ENCODE measurements at places on chromosomes 13 and 19. TPM values are rescaled to one million over a fixed set of nuclear protein-coding genes. Genes with fewer than 3 reads are reported as not detected.
A peak's percentile ranks its signal among the peaks of the same experiment; 100 is the strongest.

The REEP6 gene
- 34.5 TPM for total RNA-seq

The RPL18A gene
- total RNA-seq: 2,537 TPM

The MIDN gene
- total RNA-seq: 122 TPM

The PLPPR3 gene
- 29.2 TPM for total RNA-seq

The GADD45B gene
- 31.1 TPM for total RNA-seq

The EPSTI1 gene
- 7.9 TPM for total RNA-seq

The ANKRD24 gene
- total RNA-seq: 0.48 TPM

The KLC3 gene
- total RNA-seq: 12.8 TPM

The RDH8 gene
- total RNA-seq: not detected

- H3K36me3 ChIP-seq: peaks cover 1% of the 10 kb centered on the region
- H3K27me3 ChIP-seq: no peaks in the 10 kb centered on the region
- H3K4me1 ChIP-seq: no peaks in the 10 kb centered on the region
- DNase-seq: no peak
- no peak overlapping the region for H3K4me3 ChIP-seq
- H3K27ac ChIP-seq: no peak overlapping the region
Measured at GRCh38 chr13:49410006-49410405, 33.9 kb downstream of the CAB39L start.

- no peak overlapping the region for H3K4me3 ChIP-seq
- DNase-seq: no peak
- H3K27me3 ChIP-seq: no peaks in the 10 kb centered on the region
- peaks cover 4% of the 10 kb centered on the region for H3K36me3 ChIP-seq
Measured at GRCh38 chr13:95049772-95050171, 251.5 kb downstream of the ABCC4 start.

DNA sequence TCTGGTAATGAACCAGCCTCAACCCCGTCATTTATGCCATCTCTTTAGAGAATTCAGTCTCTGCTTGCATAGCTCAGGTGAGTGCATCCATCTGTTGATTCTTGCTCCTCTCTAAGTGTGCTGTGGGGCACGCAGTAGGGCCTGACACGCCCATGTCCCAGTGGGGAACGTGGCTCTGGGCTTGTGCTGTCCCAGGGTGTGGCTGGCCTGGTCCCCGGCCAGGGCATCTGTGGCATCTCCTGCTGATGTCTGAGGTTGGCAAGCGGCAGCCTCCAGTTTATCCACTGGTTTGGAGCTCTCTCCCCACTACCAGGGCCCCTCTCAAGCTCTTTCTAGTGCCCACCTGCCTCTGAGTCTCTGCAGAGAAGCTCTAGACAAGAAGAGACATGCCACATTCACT, 146.6 kb upstream of the GJB6 start:
- H3K36me3 ChIP-seq: no peaks in the 10 kb centered on the region
- H3K4me1 ChIP-seq: peaks cover 4% of the 10 kb centered on the region
- no peak for DNase-seq

- peaks cover 16% of the 10 kb centered on the region for H3K36me3 ChIP-seq
- H3K4me1 ChIP-seq: no peaks in the 10 kb centered on the region
- no peaks in the 10 kb centered on the region for H3K27me3 ChIP-seq
- no peak overlapping the region for H3K4me3 ChIP-seq
- DNase-seq: no peak
Measured at GRCh38 chr19:2110822-2111221, 14.1 kb downstream of the IZUMO4 start.

GRCh38 chr13:59250336-59251189, 913.2 kb downstream of the DIAPH3 start:
- peaks cover 8% of the 10 kb centered on the region for H3K4me1 ChIP-seq
- DNase-seq: no peak
- H3K36me3 ChIP-seq: no peaks in the 10 kb centered on the region
- no peak overlapping the region for H3K27ac ChIP-seq
- no peak overlapping the region for H3K4me3 ChIP-seq

DNA sequence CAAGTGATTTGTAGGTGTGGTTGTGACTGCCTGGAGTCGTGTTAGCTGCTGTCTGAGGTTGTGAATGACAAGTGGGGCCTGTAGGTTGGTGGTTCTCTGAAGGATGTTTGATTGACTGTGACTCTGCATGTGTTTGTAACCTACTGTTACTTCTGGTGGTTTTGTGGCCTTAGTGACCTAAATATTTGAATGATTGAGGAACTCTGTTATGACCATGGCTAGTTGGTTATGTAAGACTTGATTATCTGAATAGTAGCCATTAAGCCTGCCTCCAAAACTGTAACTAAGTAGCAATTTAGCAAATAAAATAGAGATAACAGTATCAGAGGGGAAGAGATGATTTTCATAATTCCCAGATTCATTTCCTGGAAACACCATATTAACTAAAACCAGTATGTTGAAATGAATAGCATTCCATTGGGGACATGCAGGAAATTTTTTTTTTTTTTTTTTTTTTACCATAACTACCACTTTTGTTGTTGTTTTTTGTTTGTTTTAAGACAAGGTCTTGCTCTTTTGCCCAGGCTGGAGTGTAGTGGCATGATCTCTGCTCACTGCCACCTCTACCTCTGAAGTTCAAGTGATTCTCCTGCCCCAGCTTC, 865 bp downstream of the ZNF382 start:
- no peaks in the 10 kb centered on the region for H3K27me3 ChIP-seq
- peak overlapping the region; percentile 94 for H3K4me3 ChIP-seq
- H3K27ac ChIP-seq: peak overlapping the region; percentile 81
- peaks cover 19% of the 10 kb centered on the region for H3K4me1 ChIP-seq

- no peaks in the 10 kb centered on the region for H3K27me3 ChIP-seq
- no peaks in the 10 kb centered on the region for H3K36me3 ChIP-seq
- no peak overlapping the region for H3K27ac ChIP-seq
- H3K4me1 ChIP-seq: peaks cover under 1% of the 10 kb centered on the region
Measured at GRCh38 chr19:4295972-4296771, 6.0 kb downstream of the TMIGD2 start.

DNA sequence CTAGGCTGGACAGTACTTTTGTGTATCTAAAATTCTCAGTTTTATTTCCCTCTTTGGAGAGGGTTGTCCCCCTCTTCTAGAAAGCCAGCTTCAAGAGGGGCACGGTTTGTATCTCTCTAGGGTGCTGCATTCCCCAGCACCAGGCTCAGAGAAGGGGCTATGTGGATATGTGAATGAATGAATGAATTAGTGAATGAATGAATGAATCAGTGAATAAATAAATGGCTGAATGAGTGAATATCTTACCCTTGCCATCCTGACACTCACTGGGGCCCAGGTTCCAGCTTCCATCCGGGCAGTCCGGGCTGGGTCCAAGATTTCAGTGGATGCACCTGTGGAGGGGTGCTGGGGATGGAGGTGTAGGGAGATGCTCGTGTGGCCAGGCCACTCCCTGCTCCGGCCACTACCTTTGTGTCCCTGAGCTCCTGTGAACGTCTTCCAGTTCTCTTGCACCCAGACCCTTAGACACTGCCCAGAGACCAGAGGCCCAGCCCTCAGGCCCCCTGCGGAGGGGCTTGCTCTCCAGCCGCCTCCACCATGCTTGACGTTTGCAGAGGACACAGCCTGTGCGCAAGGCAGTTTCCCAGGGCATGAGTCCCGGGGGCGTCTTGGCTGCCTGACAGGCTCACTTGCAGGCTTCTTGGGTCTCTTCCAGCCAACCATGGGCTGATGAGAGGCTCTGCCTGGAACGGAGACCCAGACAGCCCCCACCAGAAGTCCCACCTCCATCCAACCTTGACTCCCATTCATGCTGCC, 2.8 kb upstream of the KCNN1 start:
- peaks cover 21% of the 10 kb centered on the region for H3K27me3 ChIP-seq
- H3K4me1 ChIP-seq: no peaks in the 10 kb centered on the region
- DNase-seq: no peak
- H3K27ac ChIP-seq: no peak overlapping the region

DNA sequence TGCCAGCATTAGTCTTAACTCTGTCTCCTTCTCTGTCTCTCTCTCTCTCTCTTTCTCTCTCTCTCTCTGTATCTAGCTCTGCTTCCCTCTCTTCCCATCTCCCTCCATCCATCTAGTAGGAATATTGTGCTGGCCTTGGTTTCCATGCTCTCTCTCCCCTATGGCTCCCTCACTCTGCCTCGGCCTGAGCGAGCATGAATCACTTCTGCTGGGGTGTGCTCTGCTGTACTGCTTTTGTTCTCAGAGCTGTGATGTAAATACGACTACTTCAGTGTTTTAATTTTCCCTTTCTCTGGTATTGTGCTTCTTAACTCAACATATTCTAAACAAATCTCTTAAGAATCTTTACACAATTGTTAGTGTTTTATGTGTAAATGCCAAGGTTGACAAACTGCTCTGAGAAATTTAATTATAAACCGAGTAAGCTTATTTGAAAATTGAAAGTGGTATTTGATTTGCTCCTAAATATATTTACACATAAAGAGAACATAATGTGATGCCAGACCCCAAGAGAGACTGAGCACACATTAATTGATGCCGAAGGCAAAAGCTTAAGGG, 211.5 kb upstream of the KL start:
- H3K4me1 ChIP-seq: no peaks in the 10 kb centered on the region
- no peaks in the 10 kb centered on the region for H3K36me3 ChIP-seq
- H3K27ac ChIP-seq: no peak overlapping the region
- no peak for DNase-seq

GRCh38 chr19:54653181-54653809, 9.5 kb upstream of the LILRB4 start:
- no peak overlapping the region for H3K27ac ChIP-seq
- H3K36me3 ChIP-seq: no peaks in the 10 kb centered on the region
- H3K4me3 ChIP-seq: no peak overlapping the region
- no peak for DNase-seq

DNA sequence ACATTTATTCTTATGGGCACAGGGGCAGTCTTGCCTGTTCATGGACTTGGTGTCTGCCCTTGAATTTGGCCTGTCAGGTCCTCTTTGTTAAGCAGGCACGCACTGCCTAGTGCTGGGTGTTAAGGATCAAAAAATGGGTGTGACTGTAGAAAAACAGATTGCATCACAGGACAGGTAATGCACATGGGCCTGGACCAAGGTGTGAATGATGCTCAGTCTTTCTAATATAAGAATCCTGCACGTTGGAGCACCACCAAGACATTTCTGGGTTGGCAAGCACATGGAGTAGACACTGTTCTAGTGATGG, 33.7 kb downstream of the GATAD2A start:
- no peaks in the 10 kb centered on the region for H3K27me3 ChIP-seq
- peaks cover 8% of the 10 kb centered on the region for H3K36me3 ChIP-seq
- H3K4me1 ChIP-seq: peaks cover 8% of the 10 kb centered on the region
- H3K27ac ChIP-seq: no peak overlapping the region

GRCh38 chr19:6271721-6272410, 7.9 kb downstream of the MLLT1 start:
- peak overlapping the region; percentile 76 for H3K4me3 ChIP-seq
- peak overlapping the region; percentile 88 for H3K27ac ChIP-seq
- DNase-seq: no peak
- H3K36me3 ChIP-seq: peaks cover 16% of the 10 kb centered on the region
- H3K4me1 ChIP-seq: peaks cover 51% of the 10 kb centered on the region

GRCh38 chr19:41495589-41495988, 52.6 kb downstream of the ERICH4 start:
- no peak overlapping the region for H3K27ac ChIP-seq
- no peaks in the 10 kb centered on the region for H3K36me3 ChIP-seq
- H3K4me1 ChIP-seq: no peaks in the 10 kb centered on the region
- DNase-seq: no peak

DNA sequence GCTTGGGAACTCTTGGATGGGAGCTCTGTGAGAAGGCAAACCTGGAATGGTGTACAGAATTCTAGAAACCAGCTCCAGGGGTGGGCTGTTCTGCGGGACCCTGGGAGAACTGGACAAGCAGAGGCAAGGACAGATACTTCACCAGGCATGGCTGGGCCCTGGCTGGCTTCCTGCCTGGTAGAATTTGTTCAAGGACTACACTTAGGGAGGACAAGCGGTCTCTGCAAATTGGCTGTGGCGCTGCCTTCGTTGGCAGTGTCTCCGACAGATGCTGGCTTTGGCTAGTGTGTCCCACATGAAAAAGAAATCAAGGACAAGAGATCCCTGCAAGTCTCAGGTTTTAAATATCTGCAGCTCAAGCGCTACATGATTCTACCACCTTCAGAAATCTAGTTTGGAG, 12.4 kb downstream of the CEBPG start:
- H3K27ac ChIP-seq: no peak overlapping the region
- DNase-seq: no peak
- no peaks in the 10 kb centered on the region for H3K27me3 ChIP-seq
- H3K36me3 ChIP-seq: peaks cover 14% of the 10 kb centered on the region
- no peak overlapping the region for H3K4me3 ChIP-seq

All from type B pancreatic cell (in vitro differentiated cells).